C1 segment of cervical spinal cord (tissue), 14 donors: ENCODE measurements at places on chromosomes 12 and 14.

DNA sequence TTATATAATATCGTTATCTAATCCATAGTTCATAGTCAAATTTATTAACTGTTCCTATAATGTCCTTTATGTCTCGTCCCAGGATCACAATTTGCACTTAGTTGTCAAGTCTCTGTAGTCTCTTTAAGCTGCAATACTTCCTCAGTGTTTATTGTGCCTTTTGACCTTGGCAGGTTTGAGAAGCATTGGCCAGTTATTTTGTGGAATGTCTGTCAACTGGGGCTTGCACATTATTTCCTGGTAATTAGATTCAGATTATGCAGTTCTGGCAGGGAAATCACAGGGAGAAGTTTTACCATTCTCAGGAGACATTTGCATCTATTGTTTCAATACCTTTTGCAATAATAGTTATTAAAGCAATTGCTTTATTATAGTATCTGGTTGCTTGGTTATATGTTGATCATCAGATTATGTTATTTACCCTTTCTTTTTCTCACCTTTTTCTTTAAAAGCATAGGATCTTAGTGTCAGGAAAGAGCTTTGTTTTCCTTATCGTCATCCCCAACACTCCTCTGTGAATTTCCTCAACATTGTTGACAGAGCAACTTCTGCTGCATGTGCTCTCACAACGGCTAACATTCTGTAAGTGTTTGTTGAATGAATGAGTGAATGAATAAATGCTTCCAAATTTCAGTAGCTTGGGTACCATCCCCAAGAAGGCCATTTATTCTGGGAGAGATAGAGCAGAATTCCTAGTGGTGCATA is 3.7 kb upstream of the ART4 start:
- DNase-seq = no peak

DNA sequence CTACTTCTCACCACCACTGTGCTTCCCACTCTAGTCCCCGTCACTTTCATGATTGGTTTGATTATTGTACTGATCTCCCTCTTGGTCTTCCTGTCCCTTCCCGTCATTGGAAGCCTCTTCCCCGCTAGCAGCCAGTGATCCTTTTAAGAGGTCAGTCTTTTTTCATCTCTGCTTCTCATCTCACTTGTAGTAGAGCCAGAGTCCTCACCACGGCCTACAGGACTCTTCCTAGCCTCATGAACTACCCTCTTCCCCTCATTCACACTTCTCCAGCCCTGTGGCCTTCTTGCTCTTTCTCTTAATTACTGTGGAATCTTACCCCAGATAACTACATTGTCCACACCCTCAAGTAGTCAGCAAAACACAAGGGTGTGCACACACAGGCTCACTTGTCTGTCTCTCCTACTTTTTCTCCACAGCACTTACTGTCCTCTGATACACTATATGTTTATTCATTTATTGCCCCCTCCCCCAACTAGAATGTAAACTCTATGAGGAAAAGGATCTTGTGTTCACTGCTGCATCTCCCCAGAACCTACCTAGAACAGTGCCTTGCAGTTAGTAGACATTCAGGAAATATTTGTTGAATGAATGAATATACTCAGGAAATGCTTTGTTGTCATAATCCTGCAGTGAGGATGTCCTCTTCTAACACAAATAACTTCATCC is 66.3 kb downstream of the CKB start:
- no peak for DNase-seq

DNA sequence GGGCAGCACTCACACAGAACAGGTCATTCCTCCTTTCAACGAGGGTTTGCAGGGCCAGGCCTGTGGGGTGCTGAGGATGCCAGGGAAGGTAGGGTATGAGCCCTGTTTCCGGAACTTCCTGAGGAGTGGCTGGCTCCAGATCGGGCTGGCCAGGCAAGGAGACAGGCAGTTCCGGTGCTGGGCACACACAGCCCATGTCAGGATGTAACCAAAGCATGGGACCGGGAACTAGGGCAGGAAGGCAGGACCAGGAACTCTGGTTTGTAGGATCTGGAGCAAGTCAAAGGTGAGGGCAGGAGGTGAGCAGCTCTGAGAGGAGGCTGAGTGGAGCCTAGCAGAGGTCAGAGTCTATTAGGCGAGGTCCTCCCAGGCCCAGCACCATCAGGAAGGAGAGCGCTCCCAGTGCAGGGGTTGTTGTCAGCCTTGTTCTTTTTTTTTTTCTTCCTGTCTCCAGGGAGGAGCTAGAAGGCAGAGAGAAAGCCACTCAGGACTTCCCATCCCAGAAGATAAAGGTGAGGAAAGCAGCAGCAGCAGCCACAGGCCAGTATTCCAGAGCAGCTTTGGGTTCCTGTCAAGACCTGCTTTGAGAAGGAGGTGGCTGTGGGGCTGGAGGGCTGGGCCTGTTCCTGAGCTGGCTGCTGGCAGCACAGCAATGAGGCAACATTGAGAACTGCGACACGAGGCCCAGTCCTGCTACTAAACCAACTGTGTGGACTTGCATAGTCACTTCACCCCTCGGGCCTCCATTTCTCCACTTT is 49.0 kb upstream of the PTGR2 start:
- DNase-seq = no peak

DNA sequence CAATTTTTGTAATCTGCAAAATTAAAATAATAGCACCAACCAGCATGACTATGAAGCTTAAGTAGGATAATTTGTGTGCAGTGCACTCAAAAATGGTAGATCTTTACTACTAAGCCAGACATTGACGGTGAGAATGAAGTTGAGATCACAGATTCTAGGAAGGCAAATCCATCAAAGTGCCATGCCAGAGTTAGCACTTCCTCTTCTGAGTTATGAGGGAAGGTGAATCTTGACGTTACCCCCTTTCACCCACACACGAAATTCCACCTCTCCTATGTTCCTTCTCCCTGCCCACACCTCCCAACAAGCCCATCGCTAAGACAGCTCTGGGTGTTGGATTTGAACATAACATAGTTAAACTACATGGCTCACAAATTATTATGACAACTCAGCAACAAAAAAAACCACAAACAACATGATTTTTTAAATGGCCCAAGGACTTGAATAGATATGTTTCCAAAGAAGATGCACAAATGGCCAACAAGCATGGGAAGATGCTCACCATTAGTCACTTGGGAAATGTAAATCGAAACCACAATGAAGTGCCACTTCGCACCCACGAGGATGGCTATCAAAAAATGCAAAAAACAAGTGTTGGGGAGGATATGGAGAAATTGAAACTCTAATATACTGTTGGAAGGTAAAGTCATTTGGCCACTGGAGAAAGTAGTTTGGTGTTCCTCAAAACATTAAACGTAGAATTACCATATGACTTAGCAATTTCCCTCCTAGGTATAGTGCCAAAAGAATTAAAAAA is 119.3 kb upstream of the RAP1B start:
- DNase-seq = no peak

DNA sequence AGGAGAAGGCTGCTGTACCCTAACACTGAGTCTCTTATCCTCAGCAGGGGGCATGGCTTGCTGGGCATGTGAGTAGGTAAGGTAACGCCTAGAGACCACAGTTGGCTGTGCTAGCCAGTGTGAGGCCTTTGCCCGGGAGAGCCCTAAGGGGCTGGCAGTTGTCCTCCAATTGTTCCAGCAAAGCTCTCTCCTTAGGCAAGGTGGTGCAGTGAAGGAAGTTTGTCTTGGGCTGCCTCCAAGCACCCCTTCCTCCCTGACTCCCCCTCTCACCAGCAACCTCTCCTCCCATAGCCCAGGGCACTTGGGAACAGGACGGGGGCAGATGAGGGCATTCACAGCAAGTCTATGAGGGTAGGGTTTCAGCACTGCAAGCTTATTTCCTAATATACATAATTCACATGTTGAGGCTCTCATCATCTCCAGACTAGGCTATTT is 23.0 kb downstream of the LACRT start:
- DNase-seq = no peak

DNA sequence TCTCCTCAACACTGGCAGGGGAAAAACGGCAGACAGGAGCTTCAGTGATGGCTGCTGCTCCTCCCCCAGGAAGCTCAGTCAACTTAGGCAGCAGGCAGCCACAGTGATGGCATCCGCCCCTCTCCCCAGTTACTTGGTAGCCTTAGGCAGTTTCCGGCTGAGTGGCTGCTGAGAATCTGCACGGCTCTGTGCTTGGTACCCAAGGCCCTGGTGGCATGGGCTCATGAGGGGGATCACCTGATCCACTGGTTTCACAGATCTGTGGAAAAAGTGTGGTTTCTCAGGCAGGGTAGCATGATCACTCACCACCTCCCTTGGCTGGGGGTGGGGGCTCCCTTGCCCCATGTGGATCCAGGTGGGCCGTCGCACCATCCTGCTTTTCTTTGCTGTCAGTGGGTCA is 244.6 kb upstream of the MDGA2 start:
- DNase-seq = no peak

GRCh38 chr12:12480074-12480473 is 82.6 kb downstream of the DUSP16 start:
- no peak for DNase-seq

DNA sequence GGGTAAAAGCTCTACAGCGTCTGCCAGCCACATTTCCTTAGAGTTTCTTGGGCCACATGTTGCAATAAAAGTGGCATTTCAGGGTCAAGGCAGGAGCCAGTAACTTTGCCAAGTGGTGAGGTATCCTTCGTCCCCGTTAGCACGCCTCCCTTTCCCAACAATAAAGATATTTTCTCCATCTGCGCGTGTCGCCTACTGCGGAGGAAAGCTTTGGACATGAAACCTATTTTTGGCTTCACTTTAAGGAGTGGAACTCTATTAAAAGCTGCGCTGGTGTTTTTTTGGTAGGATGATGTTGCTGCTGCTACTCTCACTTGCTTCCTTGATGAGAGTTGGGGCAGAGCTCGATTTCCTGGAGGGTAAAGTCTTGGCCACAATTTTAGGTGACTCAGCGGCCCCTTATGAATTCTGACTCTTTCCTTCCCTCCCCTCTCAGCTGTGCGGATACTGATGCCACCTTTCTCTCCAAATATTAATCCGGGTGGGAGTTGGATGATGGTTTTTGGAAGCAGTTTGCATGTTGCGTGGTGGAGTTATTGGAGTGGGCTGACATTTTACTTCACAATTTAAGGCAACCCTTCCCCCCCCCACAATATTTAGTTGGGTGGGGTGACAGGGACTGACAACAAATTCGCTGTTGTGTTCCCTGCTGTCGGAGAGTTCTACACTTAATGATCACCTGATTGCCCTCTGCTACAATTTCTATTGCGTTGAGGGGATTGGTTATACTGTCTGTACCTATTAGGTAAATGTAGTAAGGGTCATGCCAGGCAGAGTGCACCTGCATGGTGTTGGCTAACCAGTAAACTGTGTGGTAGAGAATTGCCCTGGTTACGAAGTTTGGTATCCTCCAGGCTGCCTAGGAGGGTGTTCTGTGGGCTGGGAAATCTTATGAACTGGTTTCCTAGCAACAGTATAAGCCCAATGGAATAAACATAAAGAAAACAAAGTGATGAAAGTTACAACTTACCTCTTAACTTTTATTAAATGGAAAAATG is 1.1 kb downstream of the CCDC91 start:
- DNase-seq = no peak

DNA sequence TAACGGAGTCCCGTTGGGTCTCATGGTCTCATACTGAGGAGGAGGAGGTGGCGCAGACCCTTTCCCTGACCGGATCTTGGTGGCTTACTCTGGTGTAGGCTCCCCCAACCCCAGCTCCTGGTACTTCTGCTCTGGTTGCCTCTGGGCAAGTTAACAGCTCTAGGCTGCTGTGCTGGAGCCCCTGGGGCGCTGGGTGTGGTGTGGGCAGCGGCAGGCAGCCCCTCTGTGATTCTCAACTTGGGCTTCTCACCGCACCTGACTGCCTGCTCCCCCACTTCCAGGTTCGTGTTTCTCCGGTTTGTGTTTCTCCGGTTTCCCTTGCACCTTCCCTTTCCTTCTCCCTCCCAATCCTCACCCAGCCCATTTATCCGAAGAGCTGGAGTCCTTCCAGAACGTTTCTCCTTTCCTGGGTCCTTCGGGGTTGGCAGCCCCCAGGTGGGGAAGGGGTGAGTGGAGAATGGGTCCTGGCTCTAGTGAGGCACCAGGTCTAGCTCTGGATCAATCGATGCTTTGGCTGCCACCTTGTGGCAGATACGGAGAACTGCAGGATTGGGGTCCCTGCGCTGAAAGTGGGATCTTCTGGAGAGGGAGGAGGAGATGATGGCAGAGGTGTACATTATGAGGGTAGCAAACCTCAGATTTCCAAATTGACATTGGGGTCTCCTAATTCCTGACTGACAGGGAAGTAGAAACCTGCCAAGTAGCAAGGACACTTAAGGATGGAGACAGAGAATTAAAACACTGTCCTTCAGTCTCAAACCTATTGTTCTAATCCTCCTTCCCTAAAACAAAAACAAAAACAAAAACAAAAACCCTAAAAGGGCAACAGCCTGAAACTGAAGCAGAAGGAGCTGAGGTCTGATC is 8.3 kb downstream of the CISTR start:
- DNase-seq = peak; percentile 26

- no peak for DNase-seq
Observed at GRCh38 chr12:55974308-55974730, 441 bp downstream of the RAB5B start.

GRCh38 chr14:96989306-96989705 is 192.1 kb downstream of the VRK1 start:
- DNase-seq = peak; percentile 13

GRCh38 chr14:99205086-99205688 is 66.8 kb downstream of the BCL11B start:
- DNase-seq = no peak

DNA sequence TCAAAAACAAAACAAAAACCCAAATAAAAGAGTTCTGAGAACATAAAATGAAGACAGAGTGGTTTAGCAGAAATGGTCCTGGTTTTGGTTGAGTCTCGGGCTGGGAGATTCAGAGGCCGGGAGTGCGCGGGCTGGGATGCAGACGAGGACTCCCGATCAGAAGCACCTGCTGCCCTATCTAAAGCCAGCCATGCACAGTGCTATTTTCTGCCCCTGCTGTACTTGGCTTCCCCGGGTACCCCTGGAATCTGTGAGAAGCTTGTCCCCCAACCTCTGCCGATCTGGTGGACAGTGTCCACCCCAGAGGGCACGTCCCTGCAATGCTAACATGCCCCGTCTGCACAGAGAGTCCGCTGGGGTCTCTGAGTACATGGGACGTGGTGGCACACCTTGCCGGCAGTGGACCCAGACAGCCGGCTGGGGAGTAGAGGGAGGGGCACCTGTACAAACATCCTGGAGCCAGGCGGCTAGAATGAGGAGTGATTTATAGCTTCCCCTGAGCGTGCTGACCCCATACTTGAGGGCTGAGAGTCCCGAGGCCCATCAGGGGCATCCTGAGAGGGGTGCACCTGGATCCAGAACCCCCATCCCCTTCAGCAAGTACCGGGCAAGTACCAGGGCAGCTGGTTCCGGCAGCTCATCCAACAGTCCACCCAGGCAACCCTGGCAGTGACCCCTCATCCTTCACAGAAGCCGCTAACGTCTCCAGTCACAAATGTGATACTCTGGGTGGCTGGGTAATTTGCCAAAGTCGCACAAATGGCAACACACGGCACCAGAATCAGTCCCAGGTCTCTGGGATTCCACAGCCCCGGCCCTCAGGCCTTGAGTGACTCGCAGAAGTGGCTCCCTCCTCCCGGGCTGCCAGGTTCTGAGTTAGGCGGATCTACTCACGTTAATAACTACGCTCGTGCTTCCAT is 37.1 kb downstream of the CHGA start:
- no peak for DNase-seq

- no peak for DNase-seq
Observed at GRCh38 chr14:105077649-105077995, 12.4 kb upstream of the GPR132 start.
